ENCODE measurements at places on chromosomes 1 and 21.

DNA sequence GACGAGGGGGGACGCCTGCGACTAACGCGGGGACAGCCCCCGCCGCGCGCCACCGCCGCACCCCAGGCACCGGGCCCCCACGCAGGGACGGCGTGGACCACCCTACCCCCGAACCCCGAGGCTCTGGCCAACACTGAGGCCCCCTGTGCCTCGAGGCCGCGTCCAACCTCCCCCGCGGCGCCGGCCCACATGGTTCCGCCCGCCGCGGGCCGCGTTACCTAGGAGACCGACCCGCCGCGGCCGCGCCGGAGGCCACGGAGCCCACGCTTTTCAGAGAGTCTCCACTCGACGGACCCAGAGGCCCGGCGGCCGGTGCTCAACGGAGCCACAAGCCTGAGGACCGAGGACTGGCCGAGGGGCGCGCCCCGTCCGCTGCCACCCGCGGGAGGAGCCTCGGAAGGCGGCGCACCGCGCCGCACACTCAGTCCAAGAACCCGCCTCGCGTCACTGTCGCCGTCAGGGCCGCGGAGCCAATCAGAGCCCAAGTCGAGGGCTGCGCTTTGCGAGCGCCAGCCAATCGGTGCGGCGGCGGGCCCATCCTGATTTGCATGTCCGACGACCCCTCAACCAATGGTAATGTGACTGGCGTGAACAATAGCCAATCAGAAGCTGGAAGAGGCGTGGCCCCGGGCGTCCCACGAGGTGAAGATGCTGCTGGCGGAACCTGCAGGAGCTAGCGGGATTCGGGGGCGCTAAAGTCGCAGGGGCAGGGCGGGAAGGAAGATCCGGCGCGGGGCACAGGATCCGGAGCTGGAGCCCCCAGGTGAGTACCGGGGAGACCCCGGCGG lies at the start of gene NPHP4:
TSS of gene NPHP4 (minus strand) at position 400 of the 788 bp plus-strand sequence. CDS start 6,136 bp downstream, outside the sequence.
- DNase-seq, result peak; percentile 100

GRCh38 chr1:167670563-167670962 lies 40.5 kb downstream of the RCSD1 start:
- no peak for DNase-seq

GRCh38 chr21:34906401-34906800 lies 142.7 kb downstream of the RUNX1 start:
- no peak for DNase-seq

GRCh38 chr1:84479998-84480397 lies 932 bp downstream of the RPF1 start:
- no peak for DNase-seq

GRCh38 chr1:2969845-2970291 lies 51.4 kb upstream of the ACTRT2 start:
- no peak for DNase-seq

GRCh38 chr1:244381878-244382565 lies 69.7 kb downstream of the ADSS2 start:
- DNase-seq, result no peak

GRCh38 chr21:15706696-15707095 lies 23.1 kb upstream of the USP25 start:
- DNase-seq, result peak; percentile 62

DNA sequence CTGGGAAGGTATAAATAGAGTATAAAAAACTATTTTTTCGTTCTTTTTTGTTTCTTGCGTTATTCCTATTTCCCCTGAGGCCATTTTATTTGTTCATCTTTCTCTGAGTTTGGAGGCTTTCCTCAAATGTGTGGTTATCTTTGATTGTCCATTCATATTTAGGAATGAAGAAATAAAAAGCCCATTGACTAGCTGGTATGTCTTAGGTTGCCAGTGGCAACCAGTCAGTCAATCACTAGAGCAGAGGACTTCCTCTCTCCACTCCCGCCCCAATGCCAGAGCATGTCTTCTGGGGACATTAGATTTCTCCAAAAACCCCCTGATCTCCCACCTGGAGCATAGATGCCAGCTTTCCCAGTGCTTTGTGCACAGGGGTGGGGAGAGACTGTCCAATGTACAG lies 20.7 kb upstream of the FOXE3 start:
- no peak for DNase-seq

GRCh38 chr1:78275906-78276685 lies 214.7 kb upstream of the PTGFR start:
- no peak for DNase-seq

- DNase-seq, result peak; percentile 84
These were observed 8.2 kb downstream of the UQCRHL start for GRCh38 chr1:15799004-15799867.

DNA sequence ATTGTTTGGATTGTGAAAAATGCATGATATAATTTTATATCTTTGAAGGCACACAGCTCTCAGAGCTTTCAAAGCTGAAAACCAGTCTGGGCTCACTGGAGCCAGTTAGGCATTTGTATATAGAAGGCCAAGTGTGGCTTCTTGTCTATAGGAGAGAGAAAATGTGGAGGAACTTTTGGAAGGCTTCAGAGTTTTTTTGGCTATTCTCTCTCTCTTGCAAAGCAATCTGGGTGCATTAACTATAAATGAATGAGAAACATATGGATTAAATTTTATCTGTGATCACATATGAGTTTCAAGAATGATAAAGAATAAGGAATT lies 216.7 kb upstream of the HOOK1 start:
- no peak for DNase-seq

DNA sequence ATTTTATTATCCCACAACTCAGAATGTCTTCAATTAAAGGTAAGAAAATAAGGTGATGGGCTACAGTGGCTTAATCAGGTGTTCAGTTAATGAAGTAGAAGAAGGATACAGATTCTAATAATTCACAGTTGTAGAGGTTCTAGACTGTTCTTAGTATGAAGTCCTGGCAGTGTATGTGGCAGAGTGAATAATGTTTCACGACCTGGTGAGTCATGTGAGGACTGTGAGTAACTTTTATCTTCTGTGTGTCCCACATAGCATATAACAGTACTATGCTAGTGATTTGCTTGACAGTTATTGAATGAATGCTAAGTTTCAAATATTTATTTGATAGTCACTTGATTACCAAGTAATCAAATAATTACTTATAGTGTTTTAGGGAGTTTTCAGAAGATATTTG lies 20.0 kb downstream of the SLC16A4 start:
- no peak for DNase-seq

DNA sequence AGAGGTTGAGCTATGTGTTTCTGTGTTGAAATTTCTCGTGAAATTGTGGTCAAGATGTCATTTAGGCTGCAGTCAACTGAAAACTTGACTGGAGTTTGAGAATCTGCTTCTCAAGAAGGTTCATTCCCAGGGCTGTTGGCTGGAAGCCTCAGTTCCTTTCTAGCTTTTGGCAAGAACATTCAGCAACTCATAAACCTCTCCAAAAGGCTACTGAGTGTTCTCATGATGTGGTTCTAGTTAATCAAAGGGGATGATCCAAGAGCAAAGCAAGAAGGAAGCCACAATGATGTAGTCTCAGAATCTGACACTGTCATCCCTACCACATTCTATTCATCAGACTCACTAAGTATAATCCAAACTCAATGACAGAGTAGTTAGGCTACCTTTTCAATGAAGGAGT lies 66.6 kb downstream of the SPATA6 start:
- DNase-seq, result no peak

DNA sequence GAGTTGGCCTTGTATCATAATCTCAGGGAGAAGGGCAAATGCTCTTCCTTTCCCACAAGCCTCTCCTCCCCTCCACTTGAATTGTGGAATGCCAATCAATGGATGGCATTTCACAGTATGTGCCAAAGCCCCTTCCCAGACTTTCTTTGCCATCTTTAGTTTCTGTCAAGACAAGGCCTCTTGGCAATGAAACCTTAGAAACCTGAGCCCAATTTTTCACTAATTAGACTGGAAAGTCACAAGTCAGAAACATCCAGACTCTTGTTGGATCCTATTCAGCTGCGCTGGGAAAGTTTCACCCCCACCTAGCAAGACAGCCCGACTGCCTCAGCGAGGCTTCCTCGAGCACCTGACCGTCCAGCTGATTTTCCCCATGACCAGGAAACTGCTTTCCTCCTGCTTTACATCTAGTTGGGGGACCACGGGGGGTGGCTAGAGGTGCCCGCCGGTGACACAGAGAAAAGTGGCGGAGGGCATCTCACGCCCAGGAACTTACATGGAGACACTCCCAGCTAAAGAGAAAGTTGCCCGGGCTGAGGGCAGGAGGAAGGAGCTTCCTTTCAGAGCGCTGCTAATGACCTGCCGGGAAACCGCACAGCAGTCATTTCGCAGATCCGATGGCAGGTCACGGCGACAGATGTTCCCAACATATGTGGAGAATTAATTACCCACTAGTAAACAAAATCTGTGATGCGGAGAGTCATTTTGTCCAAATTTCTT lies 302.6 kb upstream of the RRP15 start:
- no peak for DNase-seq

GRCh38 chr1:198179556-198179981 lies 22.8 kb downstream of the NEK7 start:
- no peak for DNase-seq

DNA sequence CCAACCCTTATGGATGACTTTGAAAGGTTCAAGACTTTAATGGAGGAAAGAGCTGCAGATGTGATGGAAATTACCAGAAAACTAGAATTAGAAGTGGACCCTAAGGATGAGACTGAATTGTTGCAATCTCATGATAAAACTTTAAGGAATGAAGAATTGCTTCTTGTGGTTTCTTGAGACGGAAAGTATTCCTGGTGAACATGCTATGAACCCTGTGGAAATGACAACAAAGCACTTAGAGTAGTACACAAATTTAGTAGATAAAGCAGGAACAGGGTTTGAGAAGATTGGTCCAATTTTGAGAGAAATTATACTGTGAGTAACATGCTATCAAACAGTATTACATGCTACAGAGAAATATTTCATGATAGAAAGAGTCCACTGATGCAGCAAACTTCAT lies 215.4 kb downstream of the OMA1 start:
- DNase-seq, result no peak

All from ELF-1 (cell line).